ENCODE measurements at places on chromosomes 7 and 10. TPM values are rescaled to one million over a fixed set of nuclear protein-coding genes. Genes with fewer than 3 reads are reported as not detected.

GRCh38 chr10:86747796-86748581, 8.4 kb upstream of the BMPR1A start:
- no peak for DNase-seq

GRCh38 chr7:74173491-74173865, 678 bp upstream of the EIF4H start:
- no peak for DNase-seq

LRRC17 gene
- total RNA-seq: 1.9 TPM

CALHM3 gene
- not detected for total RNA-seq

Measured in left ventricle myocardium superior (tissue), 1 donor.